ENCODE measurements at places on chromosomes 7 and 10.

DNA sequence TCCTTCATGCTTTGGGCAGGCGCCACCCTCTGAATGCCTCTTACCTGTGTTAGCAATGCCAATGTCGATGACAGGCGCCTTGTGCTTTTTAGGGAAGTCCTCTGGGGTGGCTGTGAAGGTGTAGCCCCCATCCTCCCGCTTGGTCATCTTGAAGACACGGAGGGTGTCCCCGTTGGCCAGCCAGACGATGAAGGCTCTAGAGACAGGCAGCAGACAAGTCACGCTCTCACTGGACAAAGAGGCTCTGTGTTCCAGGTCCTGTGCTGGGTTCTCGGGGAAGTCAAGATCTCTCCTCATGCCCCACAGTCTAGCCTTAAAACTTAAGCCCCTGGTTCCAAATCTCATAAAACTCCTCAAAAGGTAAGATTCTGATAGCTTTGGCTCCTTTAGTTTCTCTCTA is 5.1 kb downstream of the TBL2 start:
- no peak for DNase-seq

GRCh38 chr10:122657255-122657654 is 42.4 kb downstream of the C10orf120 start:
- DNase-seq = no peak

GRCh38 chr10:62632071-62632809 is 172.3 kb upstream of the ADO start:
- no peak for DNase-seq

- no peak for DNase-seq
Measured at GRCh38 chr10:12241810-12242529, 46.0 kb downstream of the CDC123 start.

DNA sequence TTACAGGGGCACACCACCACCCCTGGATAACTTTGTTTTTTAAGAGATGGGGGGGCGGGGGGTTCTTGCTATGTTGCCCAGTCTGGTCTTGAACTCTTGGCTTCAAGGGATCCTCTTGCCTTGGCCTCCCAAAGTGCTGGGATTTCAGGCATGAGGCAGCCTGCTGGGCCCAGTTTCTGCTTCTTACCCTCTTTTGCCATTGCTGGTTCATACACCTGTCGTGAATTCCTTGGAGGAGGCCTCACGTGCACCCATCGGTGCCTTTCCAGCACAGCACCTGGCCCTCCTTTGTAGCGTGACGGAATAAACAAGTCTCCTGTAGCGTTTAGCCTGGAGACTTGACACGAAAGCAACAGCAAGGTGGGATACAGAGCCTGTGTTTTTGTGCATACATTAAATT is 75.5 kb downstream of the CARD11 start:
- DNase-seq = no peak

- no peak for DNase-seq
Measured at GRCh38 chr7:16984375-16984774, 102.6 kb upstream of the AGR3 start.

DNA sequence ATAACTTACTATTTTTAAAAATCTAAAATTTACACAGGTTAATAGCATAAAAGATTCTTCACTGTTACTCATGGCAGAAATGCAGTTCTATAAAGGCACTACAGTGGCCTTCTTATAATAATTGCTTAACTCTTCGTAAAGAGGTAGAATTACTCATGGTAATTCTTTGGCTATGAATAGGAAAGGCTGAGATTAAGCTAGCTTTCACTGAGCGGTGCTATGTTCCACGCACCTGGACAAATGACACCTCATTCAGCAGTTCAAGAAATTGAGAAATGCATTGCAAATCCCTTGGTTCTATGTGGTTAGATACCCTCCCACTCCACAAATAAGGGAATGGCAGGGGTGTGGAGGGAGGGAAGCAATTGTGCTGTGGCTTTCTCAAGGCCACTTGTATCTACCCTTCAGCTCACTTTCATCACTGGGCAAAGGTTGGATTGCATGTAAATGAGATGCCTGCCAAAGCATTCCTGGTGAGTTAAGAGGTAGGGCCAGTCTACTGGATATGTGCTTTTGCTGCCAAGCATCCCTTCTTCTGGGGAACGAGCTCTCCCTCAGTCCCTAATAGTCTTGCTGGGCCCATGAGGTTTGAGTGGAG is 210.9 kb downstream of the TEX36 start:
- no peak for DNase-seq

DNA sequence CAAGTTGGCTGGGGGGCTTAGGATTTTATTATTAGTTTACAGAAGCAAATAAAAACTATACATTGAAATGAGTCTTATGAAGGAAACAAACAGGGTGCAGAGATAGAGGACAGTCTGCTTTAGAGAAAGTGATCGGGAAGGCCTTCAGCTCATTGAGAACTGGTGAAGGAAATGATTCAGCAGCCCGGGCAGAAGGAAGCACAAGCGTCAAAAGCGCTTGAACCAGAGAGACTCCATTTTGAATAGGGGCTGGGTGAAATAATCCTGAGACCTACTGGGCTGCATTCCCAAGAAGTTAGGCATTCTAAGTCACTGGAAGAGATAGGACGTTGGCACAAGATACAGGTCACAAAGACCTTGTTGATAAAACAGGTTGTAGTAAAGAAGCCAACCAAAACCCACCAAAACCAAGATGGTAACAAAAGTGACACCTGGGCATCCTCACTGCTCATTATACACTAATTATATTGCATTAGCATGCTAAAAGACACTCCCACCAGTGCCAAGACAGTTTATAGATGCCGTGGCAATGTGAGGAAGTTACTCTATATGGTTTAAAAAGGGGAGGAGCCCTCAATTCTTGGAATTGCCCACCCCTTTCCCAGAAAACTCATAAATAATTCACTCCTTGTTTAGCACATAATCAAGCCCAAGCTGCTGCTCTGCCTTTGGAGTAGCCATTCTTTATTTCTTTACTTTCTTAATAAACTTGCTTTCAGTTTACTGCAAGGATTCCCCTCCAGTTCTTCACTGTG is 83.1 kb upstream of the MPP7 start:
- DNase-seq = no peak

- DNase-seq = no peak
Measured at GRCh38 chr10:118473305-118473960, 122.0 kb downstream of the PRLHR start.

- peak; percentile 48 for DNase-seq
Measured at GRCh38 chr10:34808801-34809745, 6.0 kb downstream of the PARD3 start.

- no peak for DNase-seq
Measured at GRCh38 chr7:116644628-116645027, 27.4 kb upstream of the MET start.

DNA sequence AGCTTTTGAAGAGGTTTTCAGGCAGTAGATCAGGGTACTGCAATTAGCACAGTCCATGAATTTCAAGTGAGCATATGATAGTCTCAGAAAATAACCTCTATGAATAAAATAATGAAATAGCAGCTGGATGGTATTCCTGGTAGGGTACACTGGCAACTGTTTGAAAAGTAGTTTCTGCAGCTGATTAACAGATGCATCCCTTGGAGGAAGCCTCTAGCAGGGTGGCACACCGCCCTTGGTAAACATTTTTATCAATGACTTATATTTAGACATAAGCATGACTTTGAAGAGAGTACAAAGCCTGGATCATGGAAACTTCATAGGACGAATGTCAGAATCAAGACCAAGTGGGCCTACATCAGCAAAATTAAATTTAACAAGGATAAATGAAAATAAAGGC is 26.8 kb downstream of the WNT16 start:
- DNase-seq = no peak

DNA sequence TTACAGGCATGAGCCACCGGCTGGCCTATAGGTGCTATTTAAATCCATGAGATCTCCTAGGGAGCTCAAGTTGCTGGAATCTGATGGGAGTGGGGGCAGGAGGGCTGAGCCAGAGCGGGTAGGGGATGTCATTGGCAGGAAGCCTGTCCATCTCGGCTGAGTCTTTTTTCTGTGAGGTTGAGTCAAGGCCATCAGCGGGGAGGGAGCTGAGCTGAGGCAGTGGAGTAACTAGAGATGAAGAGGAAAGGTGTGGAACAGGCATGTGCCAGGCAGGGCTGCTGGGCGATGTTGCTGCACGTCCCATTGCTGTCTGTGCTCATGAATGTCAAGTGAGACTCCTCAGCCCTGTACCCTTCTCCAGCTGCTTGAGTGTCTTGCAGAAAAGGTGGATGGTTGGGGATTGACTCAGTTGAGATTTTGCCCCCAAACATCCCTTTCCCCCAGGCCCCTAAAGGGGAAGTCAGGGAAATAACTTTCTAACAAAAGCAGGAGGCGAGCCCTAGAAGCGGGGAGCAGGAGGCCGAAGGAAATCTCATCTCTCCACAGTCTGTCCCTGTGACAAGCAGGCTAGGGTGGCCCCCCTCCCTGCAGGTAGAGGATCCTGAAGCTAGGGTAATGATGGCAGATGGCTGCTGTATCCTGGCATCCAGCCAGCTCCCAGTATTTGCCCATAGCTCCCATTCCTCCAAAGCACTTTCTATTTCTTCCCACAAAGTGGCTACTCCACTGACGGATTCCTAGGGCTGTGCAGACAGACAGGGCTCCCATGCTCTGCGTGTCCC is 5.4 kb downstream of the ATP6V1F start:
- DNase-seq = peak; percentile 35

DNA sequence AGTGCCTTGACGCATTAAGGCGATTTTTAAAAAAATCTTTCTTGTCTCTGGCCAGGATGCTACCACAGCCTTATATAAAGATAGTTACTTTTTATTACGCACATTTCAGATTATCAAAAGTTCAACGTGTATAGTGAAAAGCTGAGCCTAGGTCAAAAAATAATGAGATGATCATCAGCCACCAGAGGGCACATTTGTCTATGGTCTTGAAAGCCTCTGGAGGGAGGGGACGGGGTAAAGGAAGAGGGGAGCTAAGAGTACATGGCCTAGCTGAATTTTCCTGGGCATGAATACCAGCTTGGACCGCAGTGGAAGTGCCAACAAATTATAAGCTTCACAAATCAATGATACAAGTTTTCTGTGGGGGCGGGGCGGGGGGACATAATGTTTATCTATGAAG is 285.9 kb upstream of the SMIM30 start:
- no peak for DNase-seq

DNA sequence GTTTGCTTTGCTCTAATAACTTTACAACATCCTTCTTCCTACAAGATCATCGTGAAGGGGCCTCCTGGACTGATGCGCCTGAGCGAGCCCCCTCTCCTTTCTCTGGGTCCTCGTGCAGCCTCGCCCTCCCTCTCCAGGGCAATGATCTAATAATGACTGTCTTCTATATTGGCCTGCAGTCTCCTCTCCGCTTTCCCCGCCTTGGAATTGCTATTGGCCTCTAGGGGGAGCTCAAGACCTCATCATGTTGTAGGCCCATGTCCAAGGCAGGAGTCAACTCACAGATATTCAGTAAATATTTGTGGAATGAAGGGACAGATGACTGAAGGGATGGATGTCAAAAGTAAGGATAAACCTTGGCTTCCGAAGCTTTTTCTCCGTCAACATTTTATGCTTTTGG is 1180.3 kb downstream of the TYW1 start:
- peak; percentile 19 for DNase-seq

DNA sequence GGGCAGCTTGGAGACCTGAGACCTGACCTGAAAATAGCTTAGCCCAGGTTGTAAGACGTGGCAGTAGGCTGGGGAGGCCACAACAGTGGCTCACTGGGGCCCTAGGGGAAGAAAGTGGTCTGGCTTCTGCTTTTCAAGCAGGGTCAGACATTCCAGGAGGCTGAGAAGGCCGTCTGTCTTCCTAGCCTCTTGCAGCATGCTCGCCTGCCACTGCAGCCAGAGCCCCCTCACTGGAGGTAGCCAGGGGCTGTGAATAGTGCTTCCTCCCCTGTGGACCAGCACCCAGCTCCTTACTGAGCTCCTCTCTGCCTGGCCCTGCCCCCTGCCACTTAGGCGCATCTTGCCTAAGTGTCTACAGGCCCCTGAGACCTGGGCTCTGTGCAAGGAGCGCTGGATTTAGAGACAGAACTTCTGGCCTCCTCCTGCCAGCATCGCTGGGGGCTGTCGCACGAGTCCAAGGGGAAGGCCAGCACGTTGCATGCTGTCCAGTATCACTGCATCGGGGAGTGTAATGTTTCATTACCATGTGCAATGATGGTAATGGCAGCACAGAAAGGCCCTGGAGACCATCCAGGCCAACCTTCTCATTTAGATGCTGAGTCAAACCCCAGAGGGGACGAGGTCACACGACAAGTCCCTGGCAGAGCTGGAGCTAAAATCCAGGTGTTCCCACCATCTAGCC is 12.7 kb downstream of the ZMIZ1 start:
- DNase-seq = no peak

DNA sequence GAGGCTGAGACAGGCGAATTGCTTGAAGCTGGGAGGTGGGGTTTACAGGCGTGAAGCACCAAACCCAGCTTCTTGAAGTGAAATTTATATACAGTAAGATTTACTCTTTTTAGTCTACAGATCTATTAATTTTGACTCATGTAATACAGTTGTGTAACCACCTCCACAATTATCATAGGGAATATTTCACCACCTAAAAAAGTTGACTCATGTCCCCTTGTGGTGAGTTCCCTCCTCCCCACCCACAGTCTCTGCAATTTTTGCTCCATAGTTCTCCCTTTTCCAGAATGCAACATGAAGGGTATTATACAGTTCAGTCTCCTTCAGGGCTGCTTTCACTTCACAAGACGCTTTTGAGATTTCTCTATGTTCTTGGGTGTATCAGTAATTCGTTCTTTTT is 156.8 kb downstream of the FAM107B start:
- DNase-seq = no peak

DNA sequence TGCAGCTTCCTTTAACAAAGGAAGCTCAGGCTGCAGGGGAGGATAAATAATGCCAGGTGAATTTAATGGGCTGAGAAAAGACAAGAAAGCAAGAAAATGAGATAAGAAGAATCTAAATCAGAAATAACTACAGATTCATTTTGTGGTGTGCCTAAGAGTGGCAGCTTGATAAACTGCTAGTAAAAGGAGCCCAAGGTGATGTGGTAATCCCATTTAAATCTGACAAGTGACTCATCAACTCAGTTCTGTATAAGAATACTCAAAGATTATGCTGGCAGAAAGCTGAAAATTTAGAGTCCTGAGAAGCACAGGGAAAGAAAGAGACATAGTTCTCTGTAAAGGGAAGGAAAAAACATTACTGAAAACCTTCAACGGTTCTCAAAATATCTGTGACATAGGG is 109.4 kb upstream of the PDE1C start:
- DNase-seq = no peak

DNA sequence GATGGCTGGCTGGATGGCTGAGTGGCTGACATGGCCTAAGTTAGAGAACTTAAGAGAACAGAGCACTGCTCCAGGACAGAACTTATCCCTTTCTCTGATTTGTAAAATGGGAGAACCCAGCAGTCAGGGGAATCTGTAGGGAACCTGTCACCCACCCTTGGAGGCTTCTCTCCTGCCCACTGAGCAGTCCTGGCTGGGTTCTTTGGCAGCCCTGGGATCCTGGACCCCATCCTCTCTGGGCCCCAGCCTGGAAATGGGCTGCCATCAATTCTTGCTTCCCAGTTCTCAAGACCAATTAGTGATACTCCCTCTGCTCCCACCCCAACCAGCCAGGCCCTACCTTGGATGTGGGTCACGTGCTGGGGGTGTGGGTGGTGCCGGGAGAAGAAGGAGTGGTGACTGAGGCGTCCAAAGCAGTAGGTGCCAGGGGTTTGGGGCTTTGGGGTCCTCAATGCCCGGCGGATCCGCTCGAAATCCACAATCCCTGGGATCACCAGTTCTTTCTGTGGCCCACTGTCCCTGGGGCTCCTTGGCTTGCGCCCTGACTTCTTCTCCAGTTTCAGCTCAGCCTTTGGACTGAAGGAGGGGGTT is 3.6 kb downstream of the TBATA start:
- no peak for DNase-seq

- no peak for DNase-seq
Measured at GRCh38 chr7:137882806-137883205, 36.0 kb upstream of the DGKI start.

GRCh38 chr10:93875032-93875358 is 18.8 kb upstream of the SLC35G1 start:
- no peak for DNase-seq
